ENCODE measurements at places on chromosomes 12 and 14.

DNA sequence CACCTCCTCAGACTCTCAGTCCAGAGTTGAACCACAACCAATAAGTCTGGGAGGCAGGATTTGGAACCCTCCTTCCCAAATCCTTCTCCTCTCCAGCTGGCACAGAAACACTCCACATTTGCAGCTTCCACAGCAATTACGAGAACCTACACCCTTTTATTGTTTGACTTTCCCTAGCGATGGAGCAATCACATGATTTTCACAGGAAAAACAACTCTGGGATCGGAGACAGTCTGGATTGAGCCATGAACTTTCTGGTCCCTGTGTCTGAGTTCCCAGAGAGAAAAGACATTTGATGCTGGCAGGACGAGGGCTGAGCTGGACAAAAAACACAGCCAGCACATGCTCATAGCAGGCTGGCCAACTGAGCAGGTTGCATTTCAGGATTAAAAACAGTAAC lies 49.0 kb upstream of the STON2 start:
- DNase-seq = peak; percentile 35

GRCh38 chr12:48311313-48311712 lies 39.4 kb downstream of the ZNF641 start:
- no peak for DNase-seq

GRCh38 chr12:49893753-49894750 lies 9.6 kb downstream of the FAIM2 start:
- DNase-seq = no peak

GRCh38 chr12:112236386-112236785 lies 111.0 kb downstream of the TRAFD1 start:
- no peak for DNase-seq

- DNase-seq = no peak
These were observed 5.9 kb upstream of the CCDC197 start for GRCh38 chr14:93991212-93991611.

GRCh38 chr12:108618079-108618952 lies 15.4 kb downstream of the SELPLG start:
- peak; percentile 81 for DNase-seq

DNA sequence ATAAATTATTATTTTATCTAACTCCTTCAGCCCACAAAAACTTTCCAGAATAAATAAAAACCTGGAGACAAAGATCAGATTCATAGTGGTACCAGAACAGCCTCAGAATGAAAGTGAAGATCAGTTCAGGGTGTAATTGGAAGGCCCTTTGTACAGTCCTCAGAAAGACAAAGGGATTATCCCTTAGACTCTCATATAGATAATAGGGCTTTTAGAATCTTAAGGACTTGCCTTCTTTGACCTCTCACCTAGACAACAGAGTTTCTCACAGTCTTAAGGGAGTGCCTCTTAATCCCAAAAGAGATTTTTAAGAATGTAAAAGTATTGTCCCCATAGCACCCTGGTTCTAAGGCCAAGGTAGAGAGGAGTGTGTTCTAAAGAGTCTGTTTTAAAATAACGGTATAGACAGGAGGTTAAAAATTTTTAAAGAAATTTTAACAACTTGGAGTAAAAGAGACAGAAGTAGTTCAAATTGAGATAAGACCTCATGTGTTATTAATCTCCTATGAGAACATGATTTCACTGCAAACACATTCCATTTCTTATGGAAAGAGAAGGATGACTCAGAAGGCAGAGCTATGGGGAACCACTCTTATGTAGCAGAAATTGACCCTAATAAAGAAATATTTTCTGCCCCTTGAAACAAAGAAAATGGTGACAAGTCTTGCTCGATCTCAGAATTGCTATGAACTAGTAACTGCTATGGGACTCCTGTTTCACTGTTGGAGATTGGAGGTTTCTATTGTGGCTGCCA lies 24.2 kb upstream of the NOVA1 start:
- DNase-seq = no peak

DNA sequence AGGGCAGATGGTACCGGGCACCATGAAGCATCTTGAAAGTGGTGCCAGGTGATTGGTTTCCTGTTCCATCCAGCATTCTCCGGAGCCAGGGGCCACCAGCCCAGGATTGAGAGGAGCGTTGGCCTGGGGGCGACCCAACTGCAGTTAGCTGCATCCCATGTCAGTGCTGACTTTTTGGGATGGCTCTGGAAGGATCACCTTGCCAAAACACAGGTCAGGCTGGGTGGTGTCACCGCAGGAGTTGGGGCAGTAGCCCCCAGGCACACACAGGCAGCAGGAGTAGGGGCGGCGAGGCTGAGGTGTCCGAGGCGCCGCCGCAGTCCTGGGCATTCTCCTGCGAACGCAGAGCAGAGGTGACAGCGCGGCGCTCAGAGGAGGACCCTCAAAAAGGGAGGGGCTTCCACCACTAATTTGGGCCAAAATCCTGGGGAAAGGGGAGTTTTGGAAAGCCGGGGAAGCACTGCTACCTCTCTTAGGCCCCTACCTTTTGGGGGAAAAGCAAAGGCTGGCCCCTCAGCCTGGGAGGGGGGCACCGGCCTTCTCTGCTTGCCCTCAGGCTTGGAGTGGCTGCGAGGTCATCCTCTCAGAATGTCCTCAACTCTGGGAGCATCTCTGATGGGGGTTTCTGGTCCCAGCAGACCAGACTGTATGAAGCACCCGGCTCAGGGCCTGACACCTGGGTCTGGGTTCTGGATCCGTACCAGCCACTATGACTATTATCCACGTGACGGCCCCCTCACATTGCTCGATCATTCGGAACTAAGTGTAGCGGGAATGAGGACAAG lies 26.7 kb upstream of the LRTM2 start:
- no peak for DNase-seq

- DNase-seq = no peak
These were observed 159.0 kb upstream of the PZP start for GRCh38 chr12:9367201-9367600.

GRCh38 chr12:1328391-1328790 lies 266.0 kb downstream of the FBXL14 start:
- peak; percentile 32 for DNase-seq

DNA sequence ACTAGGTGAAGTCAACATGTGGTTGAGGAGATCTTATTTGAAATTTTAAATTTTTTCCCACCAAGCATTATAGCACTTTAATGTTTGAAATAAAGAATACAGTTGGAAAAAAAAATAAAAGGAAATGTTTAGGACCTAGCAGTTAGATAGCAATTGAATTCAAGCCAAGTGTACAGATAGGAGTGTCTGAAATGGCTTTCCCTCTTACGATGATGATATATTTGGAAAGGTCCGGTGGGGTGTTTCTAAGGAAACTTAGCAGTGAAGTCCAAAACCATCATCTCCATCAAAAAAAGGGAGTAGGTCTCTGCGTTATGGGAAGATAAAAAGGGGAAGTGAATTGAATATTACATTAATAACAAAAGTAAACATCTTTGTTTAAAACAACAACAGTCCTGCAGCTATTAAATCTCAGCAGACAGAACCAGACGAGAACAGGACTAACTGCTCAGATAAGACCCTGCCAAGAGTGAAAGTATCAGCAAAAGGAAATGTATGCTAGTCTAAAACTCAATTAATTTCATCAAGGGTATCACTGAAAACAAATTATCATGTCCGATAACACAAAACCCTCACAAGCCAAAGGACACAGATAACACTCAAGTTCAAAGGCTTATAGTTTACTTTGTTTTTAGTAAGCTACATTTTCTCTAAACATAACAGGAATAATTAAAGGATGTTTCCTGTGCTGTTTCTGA lies 242.0 kb downstream of the BMP4 start:
- no peak for DNase-seq

DNA sequence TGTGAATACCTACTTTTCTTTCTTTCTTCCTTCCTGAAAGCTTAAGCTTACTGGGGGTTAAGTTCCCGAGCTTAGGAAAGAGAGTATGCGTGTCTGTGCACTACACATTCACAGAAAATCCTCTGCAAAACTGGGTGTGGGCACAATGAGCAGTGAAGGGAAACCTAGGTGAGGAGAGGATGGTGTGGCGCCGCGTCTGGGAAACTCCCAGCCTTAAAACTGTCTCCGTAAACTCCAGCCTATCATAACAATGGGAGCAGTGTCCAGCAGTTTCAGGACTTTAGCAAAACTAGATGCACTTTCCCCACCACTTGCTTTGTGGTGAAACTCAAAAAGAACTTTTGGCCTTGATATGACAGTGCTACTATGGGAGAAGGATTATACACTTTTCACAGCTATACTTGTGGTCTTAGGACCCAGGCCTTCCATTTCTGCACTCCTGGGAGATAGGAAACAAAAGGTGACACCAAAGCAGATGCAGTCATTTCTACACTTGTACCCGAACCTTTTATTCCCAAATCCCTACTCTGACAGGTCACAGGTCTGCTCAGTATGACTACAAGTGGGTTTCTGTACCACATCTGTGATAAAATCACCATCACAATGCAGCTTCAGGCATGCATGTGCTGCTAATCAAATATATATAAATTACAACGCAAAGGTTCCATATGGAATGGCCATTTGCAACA lies 10.4 kb downstream of the AKAP5 start:
- DNase-seq = peak; percentile 26

DNA sequence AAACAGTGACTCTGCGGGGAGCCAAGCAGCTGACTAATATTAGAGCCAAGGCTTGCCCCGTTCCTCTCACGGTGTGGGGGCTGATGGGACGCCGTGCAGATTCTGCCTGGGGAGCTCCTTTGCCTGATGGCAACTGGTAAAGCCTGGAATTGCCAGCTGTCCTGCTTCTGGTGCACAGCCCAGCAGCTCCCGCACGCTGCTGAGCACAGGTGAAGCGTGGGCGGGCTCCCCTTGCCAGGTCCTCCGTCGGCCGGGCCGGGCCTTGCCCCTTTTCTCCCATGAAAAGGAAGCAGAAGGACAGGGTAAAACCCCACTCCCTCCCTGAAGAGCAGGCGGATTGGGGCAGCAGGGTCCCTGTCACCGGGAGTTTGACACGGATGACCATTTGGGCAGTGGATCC lies 79.0 kb downstream of the WDR20 start:
- no peak for DNase-seq

GRCh38 chr14:88604212-88604611 lies 41.4 kb downstream of the ZC3H14 start:
- DNase-seq = no peak

- no peak for DNase-seq
These were observed 38.8 kb downstream of the CBX5 start for GRCh38 chr12:54240971-54241588.
